ENCODE measurements at places on chromosomes 16 and 17.

DNA sequence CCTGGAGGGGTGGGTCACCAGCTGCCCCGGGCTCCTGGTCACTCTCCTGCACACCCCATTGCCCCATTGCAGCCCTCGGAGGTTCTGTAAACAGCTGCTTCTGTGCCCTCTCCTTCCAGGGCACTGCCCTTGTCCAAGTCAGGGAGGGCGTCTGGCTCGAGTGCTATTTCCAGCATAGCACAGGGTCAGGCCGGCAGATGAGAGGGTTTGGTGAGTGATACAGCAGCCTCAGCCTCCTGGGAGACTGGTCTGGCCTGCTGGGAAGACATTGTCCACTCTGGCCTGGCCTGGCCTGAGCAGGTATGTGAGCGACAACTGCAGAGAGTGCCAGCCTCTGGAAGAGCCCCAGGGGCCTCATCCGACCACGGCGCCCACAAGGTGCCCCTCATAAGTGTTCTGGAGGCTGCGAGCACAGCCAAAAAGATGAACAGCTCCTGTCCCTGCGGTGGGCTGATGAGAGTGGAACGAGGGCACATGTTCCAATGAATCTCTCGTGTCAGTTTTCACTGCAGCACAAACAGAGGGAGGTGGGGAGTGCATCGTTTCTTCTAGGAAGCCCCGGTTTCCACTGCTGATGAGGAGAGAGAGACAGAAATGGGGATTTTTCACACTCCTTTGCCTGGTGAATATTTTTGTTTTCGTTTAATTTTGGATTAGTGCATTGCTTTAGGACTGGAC is 105.8 kb upstream of the SDK2 start:
- DNase-seq: no peak

DNA sequence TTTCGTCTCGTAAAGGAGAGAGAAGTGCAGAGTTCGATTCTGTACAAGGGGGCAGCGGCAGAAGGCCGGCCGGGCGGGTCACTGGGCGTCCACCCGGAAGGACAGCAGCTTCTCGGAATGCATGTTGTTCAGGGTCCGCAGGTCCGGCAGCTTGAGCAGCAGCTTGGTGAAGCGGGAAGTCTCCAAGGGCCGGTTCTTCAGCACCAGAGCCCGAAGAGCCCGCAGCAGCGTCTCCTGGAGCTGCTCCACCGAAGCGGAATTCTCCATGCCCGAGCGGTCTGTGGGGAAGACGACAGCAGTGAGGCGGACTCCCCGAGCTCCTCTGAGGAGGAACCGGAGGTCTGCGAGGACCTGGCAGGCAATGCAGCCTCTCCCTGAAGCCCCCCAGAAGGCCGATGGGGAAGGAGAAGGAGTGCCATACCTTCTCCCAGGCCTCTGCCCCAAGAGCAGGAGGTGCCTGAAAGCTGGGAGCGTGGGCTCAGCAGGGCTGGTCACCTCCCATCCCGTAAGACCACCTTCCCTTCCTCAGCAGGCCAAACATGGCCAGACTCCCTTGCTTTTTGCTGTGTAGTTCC is 7.3 kb downstream of the NR1D1 start:
- no peak for DNase-seq

- DNase-seq: peak; percentile 64
Measured at GRCh38 chr17:77491921-77492445, 351.2 kb downstream of the SEC14L1 start.

DNA sequence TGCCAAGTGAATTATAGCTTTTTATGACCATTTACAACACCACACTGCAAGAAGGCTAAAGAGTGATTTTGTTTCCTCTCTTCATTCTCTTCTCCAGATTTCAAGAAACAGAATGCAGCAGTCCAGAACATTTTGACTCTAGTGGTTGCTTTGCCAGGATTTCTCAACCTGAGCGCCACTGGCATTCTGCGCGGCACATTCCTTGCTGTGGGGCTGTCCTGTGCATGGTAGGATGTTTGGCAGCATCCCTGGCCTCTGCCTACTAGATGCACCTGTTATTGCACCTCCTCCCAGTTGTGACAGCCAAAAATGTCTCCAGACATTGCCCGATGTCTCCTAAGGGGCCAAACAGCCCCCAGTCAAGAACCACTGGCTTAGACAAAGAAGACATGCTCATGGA is 25.7 kb upstream of the SLC39A11 start:
- DNase-seq: no peak

GRCh38 chr17:79991924-79992648 is 43.6 kb downstream of the TBC1D16 start:
- no peak for DNase-seq

GRCh38 chr16:61366006-61366405 is 670.2 kb downstream of the CDH8 start:
- no peak for DNase-seq

DNA sequence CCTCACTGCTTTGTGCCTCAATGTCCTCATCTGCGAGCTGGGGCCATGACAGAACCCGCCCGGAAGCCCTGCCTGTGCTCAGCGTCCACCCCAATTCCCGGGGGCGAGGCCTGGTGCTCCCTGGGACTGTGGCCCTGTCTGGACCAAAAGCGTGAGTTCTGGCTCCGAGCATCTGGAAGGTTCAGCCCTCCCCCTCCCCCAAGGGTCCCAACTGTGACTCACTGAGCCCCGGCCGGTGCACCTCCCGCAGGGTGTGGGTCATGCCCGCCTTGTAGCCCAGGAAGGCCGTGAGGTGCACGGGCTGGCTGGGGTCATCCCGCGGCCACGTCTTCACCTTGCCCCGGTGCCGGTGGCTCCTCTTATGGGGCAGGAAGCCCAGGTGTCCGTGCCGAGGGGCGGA is 755 bp downstream of the RPL3L start:
- DNase-seq: no peak

- DNase-seq: no peak
Measured at GRCh38 chr17:28524476-28525424, 18.6 kb downstream of the FOXN1 start.

DNA sequence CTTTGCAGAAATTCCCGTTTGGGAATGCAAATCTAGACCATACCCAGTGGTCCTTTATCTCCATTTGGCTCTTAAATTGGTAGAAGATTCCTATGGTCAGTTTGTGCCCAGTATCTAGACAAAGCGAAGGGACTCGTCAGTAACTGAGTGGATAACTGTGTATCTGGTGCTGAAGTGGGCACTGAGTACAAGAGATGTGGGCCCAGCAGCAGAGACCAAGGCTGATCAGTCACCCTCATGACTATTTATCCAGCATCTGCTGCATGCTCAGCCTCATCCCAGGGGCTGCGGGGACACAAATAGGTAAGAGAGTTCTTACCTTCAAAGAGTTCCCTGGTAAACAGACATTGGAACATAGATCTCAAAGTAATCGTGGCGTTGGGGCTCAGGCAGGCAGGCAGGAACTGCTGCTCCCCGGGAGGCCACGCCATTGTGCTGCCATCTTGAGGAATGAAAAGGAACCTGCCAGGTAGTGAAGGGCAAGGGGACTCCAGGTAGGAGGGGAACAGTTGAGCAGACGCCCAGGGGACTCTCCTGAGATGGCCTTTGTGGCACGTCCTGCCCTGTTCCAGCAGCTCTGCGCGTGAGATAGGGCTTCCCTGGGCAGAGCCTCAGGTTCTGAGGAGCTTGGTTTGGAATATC is 10.3 kb downstream of the NT5M start:
- DNase-seq: peak; percentile 74

GRCh38 chr16:71811261-71811803 is 2.7 kb upstream of the AP1G1 start:
- DNase-seq: no peak

GRCh38 chr17:57033296-57033695 is 51.8 kb upstream of the AKAP1 start:
- no peak for DNase-seq

GRCh38 chr17:41891135-41892020 is 26.2 kb upstream of the KLHL11 start:
- no peak for DNase-seq

DNA sequence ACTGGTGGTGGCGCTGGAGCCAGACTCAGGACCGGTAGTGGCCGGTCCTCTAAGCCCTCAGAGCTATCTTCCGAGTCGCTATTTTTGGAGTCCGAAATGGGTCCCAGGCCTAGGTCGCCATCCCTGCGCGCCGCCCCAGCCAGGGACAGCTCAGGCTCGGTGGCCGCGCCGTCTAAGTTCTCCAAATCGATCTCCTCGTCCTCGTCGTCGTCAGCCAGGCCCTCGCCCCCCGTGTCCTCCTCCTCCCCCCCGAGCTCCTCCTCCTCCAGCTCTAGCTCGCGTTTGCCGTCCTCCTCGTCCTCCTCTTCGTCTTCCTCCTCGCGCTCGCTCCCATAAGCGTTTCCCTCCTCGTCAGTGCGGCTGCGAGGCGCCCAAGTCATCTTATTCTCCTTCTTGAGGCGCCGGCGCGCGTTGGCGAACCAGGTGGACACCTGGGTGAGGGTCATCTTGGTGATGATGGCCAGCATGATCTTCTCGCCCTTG is 1.6 kb downstream of the IRX3 start:
- DNase-seq: no peak

GRCh38 chr16:35628976-35629375 is 2169.6 kb downstream of the TP53TG3F start:
- no peak for DNase-seq

- no peak for DNase-seq
Measured at GRCh38 chr17:13560935-13561334, 40.8 kb downstream of the HS3ST3A1 start.

DNA sequence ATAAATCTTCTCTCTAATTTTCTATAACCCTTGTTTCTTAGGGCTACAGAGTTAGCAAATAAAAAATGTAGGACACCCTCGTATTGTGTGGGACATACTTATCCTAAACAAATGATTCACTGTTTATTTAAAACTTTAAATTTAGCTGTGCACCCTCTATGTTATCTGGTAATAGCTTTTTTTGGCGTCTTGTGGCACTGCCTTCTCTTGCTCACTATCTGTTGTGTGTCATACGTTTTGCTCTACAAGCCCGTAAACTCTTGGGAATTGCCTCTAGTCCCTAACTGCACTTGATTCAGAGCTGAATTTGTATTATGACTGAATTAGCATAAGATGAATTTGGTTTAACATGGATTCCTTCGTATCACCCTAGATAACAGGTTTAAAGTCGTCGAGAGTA is 144.3 kb upstream of the MYOCD start:
- no peak for DNase-seq

- peak; percentile 53 for DNase-seq
Measured at GRCh38 chr16:46972429-46973206, 856 bp downstream of the DNAJA2 start.

- no peak for DNase-seq
Measured at GRCh38 chr17:38465391-38466345, 37.4 kb downstream of the ARHGAP23 start.

DNA sequence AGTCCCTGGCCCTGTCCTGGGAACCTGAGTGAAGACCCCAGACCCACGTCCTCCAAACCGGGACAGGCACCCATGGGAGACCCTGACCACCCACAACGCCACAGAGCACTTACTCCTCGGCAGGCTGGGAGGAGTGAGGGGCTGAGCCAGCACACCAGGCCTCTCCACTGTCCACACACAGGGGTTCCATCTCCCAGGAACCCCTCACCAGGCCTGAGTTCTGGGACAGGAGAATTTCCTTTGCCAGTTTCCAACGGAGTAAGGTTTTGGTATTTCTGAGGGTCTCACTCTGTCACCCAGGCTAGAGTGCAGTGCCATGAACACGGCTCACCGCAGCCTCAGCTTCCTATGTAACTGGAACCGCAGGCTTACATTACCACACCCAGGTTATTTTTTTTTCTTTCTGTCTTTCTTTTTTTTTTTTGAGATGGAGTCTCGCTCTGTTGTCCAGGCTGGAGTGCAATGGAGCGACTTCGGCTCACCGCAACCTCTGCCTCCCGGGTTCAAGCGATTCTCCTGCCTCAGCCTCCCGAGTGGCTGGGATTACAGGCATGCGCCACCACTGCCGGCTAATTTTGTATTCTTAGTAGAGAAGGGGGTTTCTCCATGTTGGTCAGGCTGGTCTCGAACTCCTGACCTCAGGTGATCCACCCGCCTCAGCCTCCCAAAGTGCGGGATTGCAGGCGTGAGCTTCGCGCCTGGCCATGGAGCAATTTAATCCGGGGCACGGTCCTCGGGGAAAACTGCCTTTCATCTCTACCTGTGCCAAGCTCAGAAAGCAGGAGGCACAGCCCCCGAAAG is 1.6 kb downstream of the PGAP6 start:
- DNase-seq: no peak

DNA sequence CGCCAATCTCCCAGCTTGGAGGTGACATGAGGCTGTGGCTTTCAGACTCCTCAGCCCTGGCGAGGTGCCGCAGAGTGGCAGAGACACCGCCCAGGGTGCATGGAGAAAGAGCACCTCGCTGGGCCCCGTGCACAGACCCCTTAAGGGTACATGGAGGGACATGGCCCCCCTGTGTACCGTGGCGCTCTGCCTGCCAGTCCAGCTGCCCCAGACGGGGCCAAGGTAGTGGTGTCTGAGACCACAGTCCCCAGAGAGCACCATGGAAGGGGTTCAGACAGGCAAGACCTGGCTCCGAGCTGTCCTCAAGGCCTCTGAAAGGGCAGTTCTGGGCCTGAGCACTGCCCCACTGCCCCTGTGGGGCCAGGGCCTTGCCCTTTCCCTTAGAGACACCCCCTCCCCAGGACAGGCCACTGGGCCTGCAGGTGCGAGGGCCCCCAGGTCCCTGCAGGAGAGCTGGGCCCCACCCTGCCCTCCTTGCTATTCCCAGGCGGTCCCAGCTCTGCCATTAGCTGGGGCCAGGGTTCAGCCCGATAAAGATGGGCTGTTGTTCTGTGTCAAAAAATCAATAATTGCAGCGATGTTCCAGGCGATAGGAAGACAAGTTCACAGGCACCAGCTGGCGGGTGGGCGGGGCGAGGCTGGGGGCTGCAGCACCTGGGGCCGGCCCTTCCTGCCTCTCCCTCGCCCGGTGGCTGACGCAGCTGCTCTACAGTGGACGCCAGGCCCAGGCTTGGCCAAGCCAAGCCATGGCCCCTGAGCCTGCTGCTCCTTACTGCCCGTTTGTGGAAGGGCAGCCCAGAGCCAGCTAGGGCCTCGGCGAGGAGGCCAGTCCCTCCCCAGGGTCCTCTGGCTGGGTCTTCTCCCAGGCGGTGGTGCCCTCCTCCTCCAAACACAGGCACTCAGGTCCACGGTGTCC is 51.7 kb downstream of the ZFPM1 start:
- no peak for DNase-seq

- DNase-seq: peak; percentile 66
Measured at GRCh38 chr17:82449131-82449882, 1.2 kb downstream of the CYBC1 start.

Measured in GM12892 (cell line).